Epithelial cell of umbilical artery (primary cell): ENCODE measurements at places on chromosomes 13 and 19. TPM values are rescaled to one million over a fixed set of nuclear protein-coding genes. Genes with fewer than 3 reads are reported as not detected.

The ATCAY gene
- total RNA-seq: not detected in 2 replicates

The LIG1 gene
- total RNA-seq: 23.6 and 30.5 TPM in 2 replicates

The SCN1B gene
- total RNA-seq: 2.9 and 3.5 TPM in 2 replicates

The KRTDAP gene
- total RNA-seq: not detected in 2 replicates

The FBXO27 gene
- 1.2 and 1.6 TPM in 2 replicates for total RNA-seq

The ZNF723 gene
- total RNA-seq: not detected in 2 replicates

The HSD17B14 gene
- total RNA-seq: 5.8 and 13.2 TPM in 2 replicates

The GPR183 gene
- not detected in 2 replicates for total RNA-seq

The ZNF534 gene
- not detected in 2 replicates for total RNA-seq

The PRTN3 gene
- total RNA-seq: not detected in 2 replicates
